Activated CD4-positive, alpha-beta T cell treated with anti-CD3 and anti-CD28 coated beads, Interleukin-2, Interleukin-4, amounts not matched to agents 100 ng/mL and 50 ng/mL, durations not matched to agents 16 hours and 8 hours (primary cell): ENCODE measurements at places on chromosomes 5 and 9.

DNA sequence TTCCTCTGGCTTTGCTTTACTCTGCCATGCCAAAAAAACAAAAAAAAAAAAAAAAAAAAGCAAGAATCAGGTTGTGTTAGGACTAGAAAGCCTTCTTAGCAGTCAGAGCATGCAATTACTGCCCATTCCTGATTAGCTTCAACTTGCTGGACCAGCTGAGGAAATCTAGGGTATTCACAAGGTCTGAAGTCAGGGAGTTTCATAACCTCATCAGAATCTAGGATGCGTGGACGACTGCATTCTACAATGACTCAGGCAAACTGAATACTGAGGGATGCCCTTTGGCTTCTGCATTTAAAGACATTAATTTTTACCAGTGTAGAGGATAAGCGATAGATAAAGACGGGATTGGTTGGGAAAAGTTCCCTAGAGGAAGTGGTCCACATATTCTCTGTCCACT lies 39.2 kb upstream of the SHOC1 start:
- DNase-seq, result no peak

GRCh38 chr5:58451732-58452565 lies 7.9 kb downstream of the PLK2 start:
- DNase-seq, result no peak

DNA sequence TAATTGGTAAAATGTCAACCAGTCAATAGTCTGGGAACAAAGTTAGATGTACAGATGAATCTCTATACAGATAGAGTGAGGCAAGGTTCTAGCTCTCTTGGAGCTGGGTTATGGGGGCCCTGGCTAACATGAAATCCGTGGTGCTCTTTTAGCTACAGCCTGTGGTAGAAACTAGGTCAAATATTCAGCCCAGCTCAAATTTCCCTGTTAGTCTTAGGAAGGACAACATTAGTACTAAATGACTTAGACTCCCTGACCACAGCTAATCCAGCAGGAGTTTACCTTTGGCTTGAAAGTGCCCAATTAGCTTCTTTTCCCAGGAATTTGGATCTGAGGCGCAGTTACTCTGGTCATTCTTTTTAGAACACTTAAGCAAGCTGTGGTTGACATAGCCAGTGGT lies 170.5 kb downstream of the DMRTA1 start:
- no peak for DNase-seq

- DNase-seq, result no peak
Observed at GRCh38 chr9:12878351-12878978, 103.6 kb downstream of the LURAP1L start.

DNA sequence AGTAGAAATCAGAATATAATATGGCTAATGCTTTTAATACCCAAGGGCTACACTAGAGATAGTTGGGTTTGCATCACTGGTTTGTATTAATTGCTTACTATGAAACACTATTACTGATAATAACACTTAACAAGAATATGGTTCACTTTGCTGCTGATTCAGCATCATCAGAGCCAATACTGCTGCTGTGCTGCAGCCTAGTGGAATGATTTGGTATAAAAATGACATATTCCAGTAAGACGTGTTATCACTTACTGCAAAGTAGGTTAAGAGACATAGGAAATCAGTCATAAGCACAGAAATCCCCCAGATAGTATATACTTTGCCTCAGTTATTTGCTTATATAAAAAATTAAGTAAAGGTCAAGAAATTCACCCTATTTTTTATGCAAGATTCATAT lies 2.8 kb downstream of the CDH10 start:
- DNase-seq, result no peak

GRCh38 chr9:24436761-24437160 lies 108.9 kb downstream of the IZUMO3 start:
- no peak for DNase-seq

- no peak for DNase-seq
Observed at GRCh38 chr5:143514616-143515335, 111.3 kb upstream of the NR3C1 start.

GRCh38 chr5:16245249-16245648 lies 65.7 kb upstream of the MARCHF11 start:
- DNase-seq, result no peak

- DNase-seq, result no peak
Observed at GRCh38 chr9:72598639-72599038, 77.2 kb downstream of the TMC1 start.

DNA sequence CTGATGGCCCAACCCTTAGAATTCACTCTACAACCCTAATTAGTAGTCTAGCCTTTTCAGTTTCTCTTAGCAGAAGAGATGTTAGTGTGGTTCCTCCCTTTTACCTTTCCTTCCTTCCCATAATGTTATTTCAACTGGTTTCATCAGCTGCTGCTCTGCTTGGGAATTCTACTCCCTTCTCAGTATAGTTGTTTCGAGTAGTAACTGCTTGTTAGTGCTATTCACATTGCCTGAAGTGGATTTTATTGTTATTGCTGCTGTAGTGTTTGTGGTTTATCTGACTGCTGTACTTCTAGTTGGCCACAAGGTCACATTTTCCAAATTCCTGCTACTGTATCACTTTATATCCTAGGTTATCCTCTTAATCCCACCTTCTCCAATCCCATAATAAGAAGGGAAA lies 29.7 kb downstream of the SMIM15 start:
- DNase-seq, result no peak

DNA sequence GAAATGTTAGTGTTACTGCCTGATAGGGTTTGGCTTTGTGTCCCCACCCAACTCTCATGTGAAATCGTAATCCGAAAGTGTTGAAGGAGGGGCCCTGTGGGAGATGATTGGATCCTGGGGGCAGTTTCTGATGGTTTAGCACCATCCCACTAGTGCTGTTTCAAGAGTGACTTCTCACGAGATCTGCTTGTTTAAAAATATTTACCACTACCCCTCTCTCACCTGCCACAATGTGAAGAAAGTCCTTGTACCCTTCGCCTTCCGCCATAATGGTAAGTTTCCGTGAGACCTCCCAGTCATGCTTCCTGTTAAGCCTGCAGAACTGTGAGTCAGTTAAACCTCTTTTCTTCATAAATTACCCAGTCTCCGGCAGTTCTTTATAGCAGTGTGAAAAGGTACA lies 2.6 kb upstream of the RFX3 start:
- peak; percentile 90 for DNase-seq

GRCh38 chr5:39599721-39600431 lies 175.1 kb upstream of the DAB2 start:
- DNase-seq, result peak; percentile 12

GRCh38 chr5:173901705-173902104 lies 13.6 kb downstream of the CPEB4 start:
- DNase-seq, result no peak

DNA sequence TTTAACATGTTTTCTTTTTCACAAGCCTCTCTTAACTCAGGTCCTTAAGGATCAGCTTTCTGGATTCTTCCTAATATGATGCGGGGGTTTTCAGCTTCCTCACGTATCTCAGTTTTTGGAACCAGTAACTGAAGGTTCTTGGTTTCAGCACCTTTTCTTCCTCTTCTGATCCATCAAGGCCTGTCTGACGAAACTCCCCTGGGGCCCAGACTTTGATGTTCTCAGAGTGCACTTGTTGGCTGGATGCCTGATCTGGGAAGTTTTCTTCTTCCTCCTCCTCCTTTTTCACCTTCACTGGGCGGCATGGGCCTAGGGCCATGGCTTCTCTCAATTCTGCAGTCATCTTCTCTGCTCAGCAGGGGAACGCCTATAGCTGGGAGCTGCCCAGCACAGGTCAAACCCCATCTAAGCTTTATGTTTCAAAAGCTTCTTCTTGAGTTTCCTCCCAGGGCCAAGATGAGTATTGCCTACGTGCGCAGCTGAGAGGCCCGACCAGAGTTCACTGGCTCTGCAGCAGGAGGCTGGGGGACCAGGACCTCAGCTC lies 44.8 kb downstream of the GHR start:
- DNase-seq, result no peak
